ENCODE measurements at places on chromosomes 12 and 14. TPM values are rescaled to one million over a fixed set of nuclear protein-coding genes. Genes with fewer than 3 reads are reported as not detected.

DNA sequence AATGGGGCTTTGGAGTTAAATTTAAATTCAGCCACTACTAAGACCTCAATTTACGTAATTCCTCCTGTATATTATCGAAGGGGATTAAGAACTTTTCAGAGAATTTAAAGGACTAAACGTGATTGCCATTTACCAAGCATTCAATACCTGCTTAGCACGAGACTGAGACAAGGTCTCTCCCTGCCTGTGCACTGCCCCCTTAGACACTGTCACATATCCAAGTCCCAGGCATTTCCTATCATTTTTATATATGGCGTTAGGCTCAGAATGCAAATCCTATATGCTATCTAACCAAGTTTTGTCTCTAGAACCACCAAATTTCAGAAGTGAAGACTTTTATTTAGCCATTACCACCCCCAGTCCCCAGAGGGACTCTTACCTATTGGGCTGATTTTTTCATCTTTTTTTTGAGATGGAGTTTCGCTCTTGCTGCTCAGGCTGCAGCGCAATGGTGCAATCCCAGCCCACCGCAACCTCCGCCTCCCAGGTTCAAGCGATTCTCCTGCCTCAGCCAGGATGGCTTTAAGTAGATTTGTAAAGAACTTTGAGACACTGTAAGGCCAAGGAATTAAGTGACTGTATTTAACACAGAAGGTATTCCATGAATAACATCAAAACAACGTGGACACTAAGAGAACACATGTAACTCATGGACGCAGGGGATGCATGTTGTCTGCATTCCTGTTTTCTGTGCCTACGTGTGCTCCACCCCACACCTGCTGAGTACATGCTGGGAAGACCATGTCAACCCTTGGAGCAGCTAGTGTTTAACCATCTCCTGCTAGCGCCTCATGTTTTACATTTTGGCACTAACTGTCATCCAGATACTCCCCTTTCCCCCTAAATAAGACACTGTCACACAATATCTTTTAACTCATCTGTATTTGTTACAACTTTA, 6.4 kb downstream of the HSP90AA1 start:
- DNase-seq, result no peak
- H3K27me3 ChIP-seq, result peaks cover 2% of the 10 kb centered on the region
- H3K4me1 ChIP-seq, result peaks cover 21% of the 10 kb centered on the region
- peaks cover 56% of the 10 kb centered on the region for H3K36me3 ChIP-seq

DNA sequence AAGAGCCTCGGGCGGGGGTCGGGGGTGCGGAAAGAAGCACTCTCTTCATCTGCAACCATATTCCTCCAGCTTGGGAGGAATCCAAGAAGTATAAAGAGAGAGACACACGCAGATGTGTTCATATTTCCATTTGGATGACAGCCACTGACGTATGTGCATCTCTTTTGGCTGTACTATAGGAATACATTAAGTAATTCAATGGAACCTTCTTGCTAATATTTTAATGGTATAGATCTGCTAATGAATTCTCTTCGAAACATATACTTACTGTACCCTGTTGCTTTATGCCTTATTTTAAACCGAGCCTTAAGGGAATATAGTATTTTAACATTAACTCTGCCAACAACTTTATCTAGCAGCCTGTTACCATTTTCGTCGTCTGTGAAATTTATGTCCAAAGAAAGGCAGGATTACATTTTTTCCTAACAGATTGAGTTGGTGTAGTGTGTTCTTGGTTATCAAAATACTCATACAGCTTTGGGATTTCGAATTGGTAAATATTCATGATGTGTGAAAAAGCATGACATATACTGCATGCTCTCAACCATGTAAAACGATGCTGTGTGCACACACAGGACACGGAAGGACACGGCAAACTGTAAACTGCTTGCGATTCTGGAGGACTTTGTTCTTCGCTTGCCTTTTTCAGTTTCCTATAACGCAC, 84.5 kb downstream of the CCDC88C start:
- no peak overlapping the region for H3K27ac ChIP-seq
- peaks cover 17% of the 10 kb centered on the region for H3K4me1 ChIP-seq
- H3K36me3 ChIP-seq, result peaks cover 24% of the 10 kb centered on the region
- no peak for DNase-seq

GRCh38 chr12:69115951-69116350, 123.4 kb upstream of the CPSF6 start:
- H3K4me1 ChIP-seq, result no peaks in the 10 kb centered on the region
- H3K36me3 ChIP-seq, result no peaks in the 10 kb centered on the region
- no peaks in the 10 kb centered on the region for H3K27me3 ChIP-seq
- no peak for DNase-seq
- no peak overlapping the region for H3K4me3 ChIP-seq

DNA sequence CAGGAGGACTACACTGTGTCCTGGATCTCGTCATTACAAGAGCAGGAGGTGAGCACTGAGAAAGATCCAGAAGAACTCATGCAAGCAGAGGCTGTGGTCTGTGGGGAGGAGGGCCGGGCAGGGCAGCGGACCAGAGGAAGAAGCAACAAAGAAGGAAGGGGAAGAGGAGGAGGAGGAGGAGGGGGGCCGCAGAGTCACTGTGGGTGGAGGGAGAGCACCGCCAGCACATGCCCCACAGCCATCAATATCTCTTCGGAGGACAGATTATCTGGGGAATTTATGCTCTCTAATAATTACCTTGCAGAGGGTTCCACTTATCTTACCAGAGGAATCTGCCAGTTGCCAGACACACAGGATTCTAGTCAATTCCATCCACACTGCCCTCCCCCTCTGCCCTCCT, 105.6 kb downstream of the DPF3 start:
- H3K4me3 ChIP-seq, result no peak overlapping the region
- H3K27me3 ChIP-seq, result peaks cover 5% of the 10 kb centered on the region
- no peak for DNase-seq

DNA sequence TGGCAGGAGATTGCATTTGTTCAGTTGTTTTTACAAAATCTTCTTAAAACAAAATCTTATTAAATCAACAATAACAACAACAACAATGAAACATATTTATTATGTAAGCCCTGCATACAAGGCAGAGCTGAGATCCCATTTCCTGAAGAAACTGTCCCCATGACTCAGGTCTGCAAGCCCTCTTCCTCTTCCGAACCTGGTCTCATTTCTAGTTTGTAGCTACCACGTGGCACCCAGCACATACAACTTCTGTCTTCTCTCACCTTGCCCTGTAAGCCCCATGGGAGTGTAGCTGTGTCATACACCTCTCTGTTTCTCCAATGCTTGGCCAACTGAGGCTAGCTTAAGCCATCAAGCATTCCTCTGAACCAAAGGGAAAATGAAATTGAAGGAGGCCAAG, 106.4 kb downstream of the SLC8A3 start:
- no peak for DNase-seq
- no peak overlapping the region for H3K4me3 ChIP-seq
- no peaks in the 10 kb centered on the region for H3K36me3 ChIP-seq
- H3K4me1 ChIP-seq, result no peaks in the 10 kb centered on the region
- H3K27ac ChIP-seq, result no peak overlapping the region

DNA sequence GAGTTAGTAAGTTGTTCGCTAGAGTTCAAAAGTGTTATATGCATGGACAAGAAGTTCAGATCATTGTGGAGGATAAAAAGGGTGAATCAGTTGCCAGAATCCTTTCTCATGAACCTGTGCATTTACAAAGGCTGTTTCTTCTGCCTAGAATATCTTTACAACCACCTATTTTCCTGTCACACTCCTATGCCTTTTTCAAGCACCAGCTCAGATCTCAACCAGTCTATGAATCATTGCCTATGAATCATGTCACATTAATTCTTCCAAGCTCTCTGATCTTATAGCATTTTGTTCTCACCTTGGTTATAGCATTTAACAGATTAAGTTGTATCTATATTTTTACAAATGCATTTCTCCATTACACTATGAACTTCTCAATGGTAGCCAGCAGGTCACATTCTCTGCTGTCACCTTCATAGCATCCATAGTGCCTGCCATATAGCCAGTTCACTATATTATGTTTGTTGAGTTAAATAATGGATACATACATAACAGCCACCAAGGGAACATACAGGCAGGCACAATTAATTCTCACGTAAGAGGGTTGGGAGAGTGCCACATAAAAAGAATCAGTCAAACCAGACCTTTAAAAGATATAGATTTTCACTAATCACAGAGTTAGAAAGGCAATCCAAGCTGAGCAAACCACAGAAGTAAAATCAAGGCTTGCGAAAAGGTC, 573.0 kb downstream of the FOXG1 start:
- DNase-seq, result no peak
- H3K4me3 ChIP-seq, result no peak overlapping the region
- no peak overlapping the region for H3K27ac ChIP-seq
- no peaks in the 10 kb centered on the region for H3K4me1 ChIP-seq

DNA sequence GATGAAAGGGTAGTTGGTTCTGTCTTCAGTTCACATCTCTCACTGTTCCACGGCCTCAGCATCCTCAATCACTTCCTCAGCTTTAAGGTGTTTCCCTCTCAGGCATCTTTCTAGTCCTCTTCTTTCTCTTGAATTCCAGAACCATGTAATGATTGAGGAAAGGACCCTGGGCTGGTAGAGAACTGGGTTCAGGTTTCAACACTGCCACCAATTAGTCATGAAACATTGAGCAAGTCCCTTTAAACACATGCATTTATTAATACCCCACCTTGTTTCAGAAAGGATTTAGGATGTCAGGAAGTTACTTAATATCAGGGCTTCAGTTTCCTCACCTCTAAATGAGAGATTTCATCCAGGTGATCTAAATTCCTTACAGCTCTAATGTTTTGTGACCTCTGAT, 7.2 kb downstream of the DMAC2L start:
- peaks cover under 1% of the 10 kb centered on the region for H3K27me3 ChIP-seq
- peaks cover 13% of the 10 kb centered on the region for H3K36me3 ChIP-seq
- H3K4me1 ChIP-seq, result peaks cover 9% of the 10 kb centered on the region

- no peaks in the 10 kb centered on the region for H3K36me3 ChIP-seq
- H3K4me1 ChIP-seq, result peaks cover 9% of the 10 kb centered on the region
- no peaks in the 10 kb centered on the region for H3K27me3 ChIP-seq
- no peak overlapping the region for H3K27ac ChIP-seq
- no peak for DNase-seq
Measured at GRCh38 chr14:77986773-77987172, 183.4 kb upstream of the NRXN3 start.

GRCh38 chr12:94127239-94128131, 20.9 kb upstream of the PLXNC1 start:
- H3K4me3 ChIP-seq, result no peak overlapping the region
- peaks cover 1% of the 10 kb centered on the region for H3K27me3 ChIP-seq
- no peaks in the 10 kb centered on the region for H3K36me3 ChIP-seq
- H3K4me1 ChIP-seq, result peaks cover 36% of the 10 kb centered on the region
- no peak overlapping the region for H3K27ac ChIP-seq

- no peak for DNase-seq
- no peak overlapping the region for H3K27ac ChIP-seq
- H3K36me3 ChIP-seq, result no peaks in the 10 kb centered on the region
- H3K4me1 ChIP-seq, result no peaks in the 10 kb centered on the region
- no peak overlapping the region for H3K4me3 ChIP-seq
Measured at GRCh38 chr12:5756338-5756842, 188.7 kb downstream of the ANO2 start.

GRCh38 chr12:107515446-107515958, 170.1 kb upstream of the PWP1 start:
- H3K27me3 ChIP-seq, result no peaks in the 10 kb centered on the region
- no peak overlapping the region for H3K27ac ChIP-seq
- H3K4me1 ChIP-seq, result no peaks in the 10 kb centered on the region

KIF26A gene
- 96.9 TPM for total RNA-seq

IAPP gene
- total RNA-seq, result not detected

TAC3 gene
- total RNA-seq, result 18.0 TPM

PLEKHD1 gene
- 0.80 TPM for total RNA-seq

Measured in endothelial cell (in vitro differentiated cells).